ENCODE measurements at places on chromosomes 11 and 22.

DNA sequence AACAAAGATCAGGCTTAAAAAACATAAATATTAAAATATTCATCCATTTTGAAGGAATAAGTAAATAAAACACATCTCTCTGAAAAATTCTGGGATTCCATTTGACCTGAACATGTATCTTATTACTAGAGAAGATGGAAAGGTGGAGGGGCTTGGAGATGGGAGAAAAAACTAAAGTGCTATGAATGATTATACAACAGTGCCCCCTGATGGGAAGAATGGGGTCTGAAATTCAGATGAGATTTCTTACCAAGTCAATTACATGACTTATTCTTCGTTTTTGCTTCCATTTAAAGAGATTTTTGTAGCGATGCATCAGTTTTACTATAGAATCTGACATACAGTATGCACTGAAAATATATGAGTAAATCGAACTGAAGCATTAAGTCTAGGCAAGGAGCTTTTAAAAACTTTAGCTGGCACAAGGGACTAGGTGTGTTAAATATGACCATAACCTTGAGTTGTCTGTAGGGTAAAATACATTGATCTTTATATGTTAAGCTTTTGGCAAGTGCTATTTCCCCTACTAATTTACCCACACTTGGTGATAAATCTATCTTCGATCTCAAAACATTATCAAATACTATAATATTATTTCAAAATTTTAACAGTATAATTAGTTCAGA, 718.8 kb downstream of the CNTN5 start:
- DNase-seq = peak; percentile 47

- DNase-seq = no peak
Observed at GRCh38 chr11:86722006-86722405, 49.6 kb upstream of the ME3 start.

- DNase-seq = no peak
Observed at GRCh38 chr11:112129656-112130055, 34.2 kb downstream of the IL18 start.

GRCh38 chr11:26947379-26947844, 46.5 kb upstream of the FIBIN start:
- no peak for DNase-seq

- DNase-seq = no peak
Observed at GRCh38 chr22:25482868-25483639, 81.4 kb upstream of the GRK3 start.

- peak; percentile 89 for DNase-seq
Observed at GRCh38 chr22:41603873-41604332, 14.3 kb upstream of the PMM1 start.

DNA sequence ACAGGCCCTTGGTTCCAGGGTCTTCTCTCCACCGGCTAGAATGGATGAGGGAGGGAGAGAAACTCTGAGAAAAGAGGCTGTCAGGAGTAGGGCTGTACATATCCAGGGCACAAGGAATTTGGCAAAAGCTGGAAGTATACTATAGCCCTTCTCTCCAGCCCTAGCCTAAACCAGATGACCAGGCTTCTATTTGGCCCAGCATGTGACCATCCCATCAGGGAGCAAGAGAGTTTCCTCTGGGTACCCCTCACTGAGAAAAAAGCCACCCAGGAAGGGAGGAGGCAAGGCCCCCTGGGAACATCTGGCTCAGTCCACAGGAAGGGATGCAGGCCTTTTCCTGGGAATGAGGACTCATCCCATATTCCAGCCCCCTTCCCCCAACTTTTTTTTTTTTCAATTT, 8.3 kb downstream of the CD44 start:
- DNase-seq = no peak

- DNase-seq = no peak
Observed at GRCh38 chr11:110921742-110922521, 209.7 kb upstream of the ARHGAP20 start.

DNA sequence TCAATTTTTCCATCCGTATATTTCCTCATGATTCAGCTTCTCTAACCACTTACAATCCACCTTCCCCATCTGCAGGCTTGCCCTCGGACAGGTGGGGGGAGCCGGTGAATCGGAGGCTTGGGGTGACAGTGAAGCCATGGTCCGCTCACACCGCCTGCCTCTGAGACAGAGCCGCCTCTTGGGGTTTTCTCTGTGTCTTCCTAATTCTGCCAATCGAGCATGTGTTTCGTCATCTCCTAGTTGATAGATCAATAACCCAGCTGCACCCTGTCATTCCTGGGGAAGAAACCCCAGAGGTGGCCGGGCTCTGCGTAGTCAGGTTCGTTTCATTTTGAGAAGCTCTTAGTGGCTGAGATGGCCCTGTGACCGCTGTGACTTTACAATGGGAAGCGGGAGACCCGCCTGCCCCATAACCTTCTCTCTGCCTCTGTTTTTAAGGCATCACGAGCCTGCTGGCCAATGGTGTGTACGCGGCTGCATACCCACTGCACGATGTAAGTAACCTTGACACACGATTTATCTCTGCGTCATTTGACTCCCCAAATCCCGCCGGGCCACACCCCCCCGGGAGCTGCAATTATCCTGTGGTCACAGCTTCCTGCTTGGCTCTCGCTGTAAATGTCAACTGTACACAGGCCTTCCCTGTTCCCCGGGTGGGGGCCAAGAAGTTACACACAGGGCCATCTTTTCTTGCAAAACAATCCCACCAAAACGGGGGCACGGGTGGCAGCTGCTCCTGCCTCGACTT, 33.3 kb downstream of the ANO1 start:
- DNase-seq = no peak

- no peak for DNase-seq
Observed at GRCh38 chr11:127420139-127420538, 419.6 kb upstream of the KIRREL3 start.

- DNase-seq = peak; percentile 20
Observed at GRCh38 chr11:57546869-57547475, 9.6 kb downstream of the SMTNL1 start.

DNA sequence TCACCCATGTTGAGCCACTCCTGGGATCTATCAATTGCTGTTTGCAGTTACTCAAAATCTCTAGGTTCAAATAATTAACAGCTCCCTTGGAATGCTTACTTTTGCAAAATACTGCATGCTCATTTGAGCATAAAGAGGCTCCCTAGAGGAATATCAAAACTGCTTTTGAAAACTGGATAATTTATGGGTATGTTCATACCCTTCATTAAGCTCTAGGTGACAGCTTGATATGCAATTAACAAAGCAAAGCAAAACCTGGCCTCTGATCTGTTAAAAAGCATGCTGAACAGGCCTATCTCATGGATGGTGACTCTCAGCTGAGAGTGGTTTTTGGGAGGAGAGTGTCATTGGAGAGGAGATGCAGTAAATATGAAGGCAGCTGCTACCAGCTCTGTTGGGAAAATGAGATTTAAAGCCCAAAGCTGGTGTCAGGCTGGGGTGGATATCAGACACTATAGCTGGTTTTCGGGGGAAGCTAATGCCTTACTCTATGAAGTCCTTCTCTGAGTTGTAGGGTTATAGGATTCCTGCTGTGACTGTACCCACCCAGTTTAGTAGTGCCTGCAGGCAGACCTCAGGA, 110.9 kb downstream of the RASSF10 start:
- DNase-seq = no peak

GRCh38 chr11:46296059-46296527, 18.6 kb downstream of the CREB3L1 start:
- DNase-seq = no peak

GRCh38 chr22:17229991-17230630, 10.9 kb upstream of the ADA2 start:
- no peak for DNase-seq

DNA sequence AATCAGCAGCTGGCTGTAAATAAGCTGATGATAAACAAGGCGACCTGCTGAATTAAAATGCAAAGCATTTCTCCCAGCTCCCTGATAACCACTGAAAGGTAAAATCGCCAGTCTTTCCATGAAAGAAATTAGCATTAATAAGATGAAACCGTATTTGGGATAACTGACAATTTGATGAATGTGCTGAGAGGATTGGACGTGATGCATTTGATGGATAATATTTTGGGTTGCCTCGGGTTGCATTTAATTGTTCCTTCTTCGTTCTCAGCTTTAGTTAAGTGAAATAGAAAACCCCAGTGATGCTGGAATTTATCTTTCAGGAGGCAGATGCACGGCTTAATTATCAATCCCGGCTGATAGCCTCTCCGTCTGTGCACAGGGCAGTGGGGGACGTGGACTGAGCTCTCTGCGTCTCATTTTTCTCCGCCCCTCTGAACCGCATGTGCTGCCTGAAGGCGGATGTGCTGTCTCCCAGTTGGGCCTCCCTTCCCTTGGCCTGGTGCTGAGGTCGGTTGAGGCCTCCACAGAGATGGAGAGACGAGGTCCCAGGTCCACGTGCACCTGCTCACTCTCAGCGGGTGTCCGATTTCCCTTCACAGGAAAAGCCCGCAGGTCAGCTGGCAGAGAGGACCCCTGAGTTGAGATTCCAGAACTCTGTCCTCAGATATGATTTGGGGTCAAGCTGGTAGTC, 846.2 kb downstream of the BRD1 start:
- DNase-seq = no peak

DNA sequence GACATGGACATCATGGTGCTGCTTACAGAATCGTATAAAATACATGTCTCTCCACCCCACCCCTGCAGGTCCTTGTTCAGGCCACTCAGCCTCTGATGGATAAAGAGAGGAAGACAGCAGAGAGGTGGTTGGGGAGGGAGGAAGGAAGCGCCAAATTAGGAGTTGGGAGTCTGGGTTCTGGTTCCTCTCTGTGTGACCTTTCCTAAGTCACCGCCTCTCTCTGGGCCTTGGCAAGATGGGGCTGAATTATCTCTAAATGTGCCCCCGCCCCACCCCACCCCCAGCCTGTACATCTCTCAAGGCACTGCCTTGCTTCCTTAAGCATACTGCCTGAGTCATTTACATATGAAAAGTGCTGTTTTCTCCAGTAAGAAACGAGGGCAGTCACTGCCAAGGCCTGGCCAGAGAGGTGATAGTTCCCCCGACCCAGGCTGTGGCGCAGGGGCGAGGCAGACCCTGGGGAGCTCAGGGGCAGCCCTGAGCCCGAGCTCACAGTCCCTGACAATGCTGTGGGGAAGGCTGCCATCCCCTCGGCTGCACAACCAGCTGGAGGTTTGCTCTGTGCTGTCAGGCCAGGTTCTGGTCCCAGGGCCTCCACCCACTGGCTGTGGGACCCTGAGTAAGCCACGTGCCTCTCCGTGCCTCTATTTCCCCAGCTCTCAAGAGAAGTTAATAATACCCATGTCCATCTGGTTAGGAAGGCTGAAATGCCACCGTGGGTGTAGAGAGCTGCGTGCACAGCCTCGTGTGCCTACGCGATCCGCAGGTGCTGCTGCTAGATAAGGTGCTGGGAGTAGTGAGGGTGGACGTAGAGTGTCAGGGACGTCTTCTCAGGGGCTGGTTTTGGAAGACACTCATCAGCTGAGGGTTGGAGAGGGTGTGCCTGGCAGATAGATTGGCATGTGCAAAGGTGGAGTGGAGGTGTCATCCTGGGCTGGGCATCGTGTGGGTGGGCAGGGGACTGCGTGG, 55.3 kb downstream of the CACNA1I start:
- peak; percentile 98 for DNase-seq

DNA sequence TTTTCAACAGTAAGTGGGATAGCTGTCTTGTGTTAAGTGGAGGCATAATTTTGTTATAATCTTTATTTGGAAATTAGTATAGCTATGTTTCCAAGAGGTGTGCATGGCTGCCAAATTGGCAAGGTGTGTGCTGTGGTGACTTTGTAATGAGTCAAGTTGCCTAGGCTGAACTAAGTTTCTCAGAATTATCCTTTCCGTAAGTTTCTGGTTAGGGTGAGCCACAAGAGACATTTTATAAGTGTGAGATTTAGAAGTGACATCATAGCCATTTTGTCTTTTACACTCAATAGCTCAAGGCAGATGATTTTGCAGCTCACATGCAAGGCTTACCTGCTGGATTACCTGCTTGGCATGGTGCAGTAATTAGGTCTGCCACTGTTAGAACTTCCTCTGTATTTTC, 90.3 kb downstream of the C11orf87 start:
- no peak for DNase-seq

GRCh38 chr11:57408771-57409170, 18.1 kb downstream of the SLC43A3 start:
- no peak for DNase-seq

- no peak for DNase-seq
Observed at GRCh38 chr22:25643232-25644000, 78.9 kb downstream of the GRK3 start.

DNA sequence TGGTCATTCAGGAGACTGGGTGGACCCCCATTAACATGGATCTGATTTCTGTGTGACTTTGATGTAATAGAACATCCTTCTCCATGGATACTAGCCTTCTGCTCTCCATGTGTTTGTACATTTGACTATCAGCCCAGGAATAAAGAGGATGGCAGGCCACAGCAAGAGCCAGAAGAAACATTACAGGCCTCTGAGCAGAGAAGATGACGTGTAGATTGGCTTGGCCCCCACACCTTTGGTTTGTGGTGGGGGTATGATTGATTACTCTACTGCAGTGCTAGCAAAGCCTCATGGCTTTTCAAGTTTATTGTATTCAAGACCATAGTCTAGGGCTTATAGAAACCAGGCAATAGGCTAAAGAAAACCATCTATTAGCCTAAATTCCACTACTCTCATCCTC, 77.0 kb downstream of the GRAMD1B start:
- DNase-seq = no peak

DNA sequence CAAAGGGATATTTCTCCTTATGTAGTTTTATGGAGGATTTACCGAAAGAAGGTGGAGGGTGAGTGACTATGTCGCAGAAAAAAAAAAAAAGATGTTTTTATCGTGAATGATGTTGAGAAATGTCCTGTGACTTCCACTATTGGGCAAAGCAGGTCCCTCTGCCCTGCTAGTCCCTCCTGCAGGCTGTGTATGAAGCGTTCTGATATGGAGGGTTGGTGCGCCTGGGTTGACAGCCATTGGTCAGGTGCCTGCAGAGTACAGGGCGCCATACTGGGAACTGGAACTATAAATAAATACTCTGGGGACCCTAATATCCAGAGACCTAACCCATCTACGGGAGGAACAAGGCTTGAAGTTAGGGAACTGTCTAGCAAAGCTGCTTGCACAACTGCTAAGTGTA, 1.5 kb downstream of the IL17RA start:
- no peak for DNase-seq

GRCh38 chr11:82754410-82754809, 20.7 kb upstream of the FAM181B start:
- DNase-seq = no peak

DNA sequence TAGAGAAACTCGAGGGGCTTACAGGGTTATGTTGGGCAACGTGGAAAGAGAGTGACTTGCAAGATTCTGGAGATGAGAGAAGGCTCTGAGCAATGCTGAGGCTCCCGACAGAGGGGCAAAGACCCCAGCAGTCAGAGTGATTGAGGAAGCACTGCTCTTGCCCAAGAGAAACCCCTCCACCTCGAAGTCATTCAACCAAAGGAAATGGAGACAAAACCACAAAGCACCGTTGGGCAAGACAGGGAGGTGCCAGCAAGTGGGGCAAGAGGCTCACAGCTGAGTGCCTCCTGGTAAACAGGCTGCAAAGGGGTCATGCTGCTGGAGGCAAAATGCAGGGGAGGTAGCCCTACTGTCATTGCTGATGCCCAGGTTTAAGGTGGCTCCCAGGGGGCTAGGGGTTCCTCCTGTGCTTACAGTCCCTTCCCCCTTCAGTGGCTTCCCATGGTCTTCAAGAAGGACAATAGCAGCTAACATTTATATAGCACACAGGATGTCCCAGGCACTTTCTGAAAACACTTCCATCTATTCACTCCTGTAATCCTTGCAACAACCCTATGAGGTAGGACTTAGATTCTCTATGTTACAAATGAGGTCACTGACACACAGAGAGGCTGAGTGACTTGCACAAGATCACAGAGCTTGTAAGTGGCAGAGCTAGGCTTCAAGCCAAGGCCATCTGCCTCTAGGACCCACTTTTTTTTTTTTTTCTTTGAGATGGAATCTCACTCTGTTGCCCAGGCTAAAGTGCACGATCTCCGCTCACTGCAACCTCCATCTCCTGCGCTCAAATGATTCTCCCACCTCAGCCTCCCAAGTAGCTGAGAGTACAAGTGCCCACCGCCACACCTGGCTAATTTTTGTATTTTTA, 18.1 kb upstream of the MYH9 start:
- peak; percentile 31 for DNase-seq

Data from erythroblast (primary cell).